ENCODE measurements at places on chromosomes 6 and 20.

DNA sequence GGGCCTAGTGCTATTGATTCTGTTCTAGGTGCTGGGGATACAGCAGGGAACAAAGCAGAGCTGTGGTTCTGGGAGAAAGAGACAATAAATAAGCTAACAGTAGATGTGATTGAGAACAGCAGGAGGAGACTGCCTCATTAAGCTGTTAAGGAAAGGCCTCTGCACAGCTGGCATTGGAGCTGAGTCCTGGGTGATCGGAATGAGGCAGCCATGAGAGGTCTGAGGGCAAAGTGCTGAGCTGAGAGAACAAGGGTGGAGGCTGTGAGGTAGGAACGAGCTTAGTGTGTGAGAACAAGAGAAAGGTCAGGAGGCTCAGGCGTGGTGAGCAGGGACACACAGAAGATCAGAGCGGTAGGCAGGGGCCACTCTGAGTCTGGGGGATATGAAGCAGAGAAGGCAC, 18.3 kb downstream of the DDX27 start:
- no peak for DNase-seq

GRCh38 chr6:143536866-143537691, 25.6 kb upstream of the FUCA2 start:
- DNase-seq, result peak; percentile 76

- DNase-seq, result no peak
Observed at GRCh38 chr6:113365191-113365590, 492.0 kb upstream of the MARCKS start.

GRCh38 chr6:157454762-157455714, 74.0 kb downstream of the ZDHHC14 start:
- DNase-seq, result no peak

DNA sequence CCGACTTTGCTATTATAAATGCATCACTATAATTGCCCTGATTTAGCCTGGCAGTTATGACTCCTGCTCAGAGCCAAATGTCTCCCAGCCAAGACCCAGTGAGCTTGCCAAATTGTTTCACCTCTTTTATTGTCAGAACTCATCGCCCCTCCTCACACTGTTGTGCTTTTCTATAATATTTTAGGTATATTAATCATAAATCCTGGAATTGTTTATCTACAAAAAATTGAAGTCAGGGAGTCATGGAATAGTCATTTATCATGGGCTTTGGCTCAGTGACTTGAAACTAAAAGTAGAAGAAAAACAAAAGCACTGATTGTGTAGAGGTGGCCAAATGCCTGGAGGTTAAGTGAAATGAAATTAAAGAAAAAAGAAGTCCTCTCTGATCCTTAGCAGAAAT, 85.6 kb downstream of the PFDN4 start:
- DNase-seq, result no peak
